ENCODE measurements at places on chromosomes 16 and 17.

DNA sequence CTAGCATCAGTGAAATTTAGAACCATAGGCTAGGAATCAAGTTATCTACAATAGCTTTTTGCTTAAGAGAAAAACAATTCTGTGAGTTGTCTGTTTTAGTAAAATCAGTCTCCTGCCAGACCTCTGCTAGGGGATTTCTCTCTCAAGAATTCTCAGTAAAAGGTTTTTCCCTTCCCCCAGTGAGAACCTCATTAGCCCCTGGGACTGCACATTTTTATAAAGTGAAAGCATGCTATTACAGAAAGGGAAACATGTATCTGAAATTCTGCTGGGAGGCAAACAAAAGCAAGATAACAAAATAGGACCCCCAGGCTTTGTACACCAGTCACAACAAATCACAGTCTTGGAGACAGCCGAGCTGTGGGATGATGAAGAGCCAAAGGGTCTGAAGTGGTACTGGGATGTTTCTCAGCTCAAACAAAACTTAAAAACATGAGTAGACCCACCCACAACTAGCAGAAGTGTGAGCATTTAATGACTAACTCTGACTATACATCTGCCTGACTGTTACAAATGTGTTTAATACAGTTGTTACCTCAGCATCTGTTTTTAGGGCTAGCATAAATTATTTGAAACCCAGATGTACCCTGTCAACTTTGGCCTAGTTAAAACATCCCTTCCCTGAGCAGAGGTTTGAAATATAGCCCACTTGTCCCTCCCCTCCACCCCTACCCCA, 20.0 kb upstream of the GLG1 start:
- no peak for DNase-seq

GRCh38 chr17:65173284-65173793, 36.2 kb downstream of the RGS9 start:
- no peak for DNase-seq

DNA sequence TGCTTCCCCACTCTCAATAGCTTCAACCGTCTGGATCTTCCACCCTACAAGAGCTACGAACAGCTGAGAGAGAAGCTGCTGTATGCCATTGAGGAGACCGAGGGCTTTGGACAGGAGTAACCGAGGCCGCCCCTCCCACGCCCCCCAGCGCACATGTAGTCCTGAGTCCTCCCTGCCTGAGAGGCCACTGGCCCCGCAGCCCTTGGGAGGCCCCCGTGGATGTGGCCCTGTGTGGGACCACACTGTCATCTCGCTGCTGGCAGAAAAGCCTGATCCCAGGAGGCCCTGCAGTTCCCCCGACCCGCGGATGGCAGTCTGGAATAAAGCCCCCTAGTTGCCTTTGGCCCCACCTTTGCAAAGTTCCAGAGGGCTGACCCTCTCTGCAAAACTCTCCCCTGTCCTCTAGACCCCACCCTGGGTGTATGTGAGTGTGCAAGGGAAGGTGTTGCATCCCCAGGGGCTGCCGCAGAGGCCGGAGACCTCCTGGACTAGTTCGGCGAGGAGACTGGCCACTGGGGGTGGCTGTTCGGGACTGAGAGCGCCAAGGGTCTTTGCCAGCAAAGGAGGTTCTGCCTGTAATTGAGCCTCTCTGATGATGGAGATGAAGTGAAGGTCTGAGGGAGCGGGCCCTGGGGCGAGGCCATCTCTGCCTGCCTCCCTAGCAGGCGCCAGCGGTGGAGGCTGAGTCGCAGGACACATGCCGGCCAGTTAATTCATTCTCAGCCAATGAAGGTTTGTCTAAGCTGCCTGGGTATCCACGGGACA, 11.1 kb upstream of the CLEC18A start:
- DNase-seq: no peak

GRCh38 chr17:1470071-1470754, 14.2 kb upstream of the CRK start:
- no peak for DNase-seq

- no peak for DNase-seq
Observed at GRCh38 chr17:17681744-17682292, 560 bp downstream of the RAI1 start.

Data from DMS 273 treated with DMSO at 0.1 percent for 48 hours (cell line).